ENCODE measurements at places on chromosomes 6 and 20. TPM values are rescaled to one million over a fixed set of nuclear protein-coding genes. Genes with fewer than 3 reads are reported as not detected.

DNA sequence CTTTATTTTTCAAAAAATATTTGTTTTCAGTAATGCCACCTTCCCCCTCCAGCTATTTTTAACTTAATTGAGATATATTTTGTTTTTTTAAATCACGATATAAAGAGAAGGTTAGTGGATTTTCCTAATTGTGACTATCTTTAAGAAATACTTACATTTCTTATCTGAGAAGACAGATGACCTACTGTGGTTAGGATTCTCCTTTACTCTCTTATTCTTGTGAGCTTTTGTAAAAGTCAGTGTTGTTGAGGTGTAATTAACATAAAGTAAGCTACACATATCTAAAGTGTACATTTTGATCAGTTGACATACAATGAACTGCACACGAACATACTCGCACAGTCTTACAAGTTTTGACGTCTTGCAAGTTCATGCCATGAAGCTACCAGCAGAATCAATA lies 144.7 kb downstream of the FARS2 start:
- H3K36me3 ChIP-seq: no peaks in the 10 kb centered on the region
- no peak for DNase-seq
- H3K27me3 ChIP-seq: no peaks in the 10 kb centered on the region
- no peak overlapping the region for H3K27ac ChIP-seq
- H3K4me1 ChIP-seq: no peaks in the 10 kb centered on the region

GRCh38 chr6:155021680-155022079 lies 26.6 kb downstream of the TIAM2 start:
- peaks cover 3% of the 10 kb centered on the region for H3K4me1 ChIP-seq
- H3K4me3 ChIP-seq: no peak overlapping the region
- H3K27me3 ChIP-seq: no peaks in the 10 kb centered on the region
- no peak overlapping the region for H3K27ac ChIP-seq

DNA sequence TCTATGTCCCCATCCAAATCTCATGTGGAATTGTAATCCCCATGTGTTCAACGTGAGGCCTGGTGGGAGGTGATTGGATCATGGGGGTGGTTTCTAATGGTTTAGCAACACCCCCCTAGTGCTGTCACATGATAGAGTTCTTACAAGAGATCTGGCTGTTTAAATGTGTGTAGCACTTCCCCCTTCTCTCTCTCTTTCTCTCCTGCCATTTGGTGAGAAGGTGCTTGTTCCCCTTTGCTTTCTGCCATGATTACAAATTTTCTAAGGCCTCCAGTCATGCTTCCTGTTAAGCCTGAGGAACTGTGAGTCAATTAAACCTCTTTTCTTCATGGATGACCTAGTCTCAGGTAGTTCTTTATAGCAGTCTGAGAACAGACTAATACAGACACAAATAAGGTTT lies 165.4 kb downstream of the OGFRL1 start:
- no peak overlapping the region for H3K27ac ChIP-seq
- DNase-seq: no peak
- H3K36me3 ChIP-seq: no peaks in the 10 kb centered on the region
- H3K4me3 ChIP-seq: no peak overlapping the region
- H3K27me3 ChIP-seq: no peaks in the 10 kb centered on the region

- no peak overlapping the region for H3K27ac ChIP-seq
- no peak overlapping the region for H3K4me3 ChIP-seq
- DNase-seq: no peak
- no peaks in the 10 kb centered on the region for H3K27me3 ChIP-seq
- peaks cover 7% of the 10 kb centered on the region for H3K4me1 ChIP-seq
Measured at GRCh38 chr6:167330750-167331149, 5.9 kb downstream of the TTLL2 start.

DNA sequence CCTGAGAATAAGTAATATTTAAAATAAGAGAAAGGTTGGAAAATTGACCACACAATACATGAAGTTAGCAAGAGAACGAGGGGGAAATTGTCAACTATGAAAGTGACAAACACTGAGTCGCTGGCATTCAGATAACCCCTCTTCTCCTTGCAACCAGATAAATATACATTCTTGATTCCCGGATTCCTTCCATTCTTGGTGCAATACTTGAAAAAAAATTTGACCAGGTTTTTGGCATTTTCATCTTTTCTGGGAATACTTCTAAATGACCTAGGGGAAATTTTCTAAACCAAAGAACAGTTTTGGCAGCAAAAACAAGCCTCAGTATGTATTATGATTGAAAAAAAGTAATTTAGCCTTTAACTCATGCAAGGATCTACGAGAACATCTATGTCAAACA lies 164.0 kb downstream of the PDE7B start:
- H3K4me3 ChIP-seq: no peak overlapping the region
- DNase-seq: no peak
- peaks cover 13% of the 10 kb centered on the region for H3K4me1 ChIP-seq
- H3K27me3 ChIP-seq: no peaks in the 10 kb centered on the region

DNA sequence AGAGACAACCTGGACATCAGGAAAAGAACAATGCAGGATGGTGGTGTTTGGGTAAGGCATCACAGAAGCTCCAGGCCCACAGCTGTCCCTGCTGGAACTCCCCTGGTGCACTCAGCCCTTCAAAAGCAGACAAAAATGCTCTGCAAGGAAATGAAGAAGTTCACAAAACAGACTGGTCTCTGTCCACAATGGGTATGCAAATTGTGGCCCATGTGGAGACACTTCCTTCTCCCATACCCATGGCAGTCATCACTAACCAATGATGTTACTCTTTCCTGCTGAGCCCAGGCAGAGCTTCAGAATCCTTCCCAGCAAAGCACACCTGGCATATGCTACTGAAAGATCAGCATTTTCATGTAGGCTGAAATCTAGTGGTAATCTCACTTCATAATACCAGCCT lies 42.6 kb upstream of the PXDC1 start:
- H3K36me3 ChIP-seq: no peaks in the 10 kb centered on the region
- no peaks in the 10 kb centered on the region for H3K27me3 ChIP-seq
- DNase-seq: no peak
- no peak overlapping the region for H3K27ac ChIP-seq
- no peak overlapping the region for H3K4me3 ChIP-seq

- no peak for DNase-seq
- no peaks in the 10 kb centered on the region for H3K36me3 ChIP-seq
- peaks cover 1% of the 10 kb centered on the region for H3K4me1 ChIP-seq
Measured at GRCh38 chr6:166578536-166579236, 7.8 kb downstream of the RAMACL start.

FAM50B gene
- total RNA-seq: 23.0 TPM

GPX5 gene
- not detected for total RNA-seq

TPX2 gene
- 0.92 TPM for total RNA-seq

STMN3 gene
- 91.1 TPM for total RNA-seq

BNIP5 gene
- 0.12 TPM for total RNA-seq

RAET1G gene
- total RNA-seq: 0.55 TPM

IP6K3 gene
- 0.43 TPM for total RNA-seq

SLC22A1 gene
- total RNA-seq: 1.0 TPM

ASIP gene
- 34.5 TPM for total RNA-seq

REPS1 gene
- total RNA-seq: 36.0 TPM
